ENCODE measurements at places on chromosomes 2 and 18. TPM values are rescaled to one million over a fixed set of nuclear protein-coding genes. Genes with fewer than 3 reads are reported as not detected.

LINC00305 gene
- not detected for total RNA-seq

RAB6C gene
- not detected for total RNA-seq

MAL gene
- 0.17 TPM for total RNA-seq

SKOR2 gene
- not detected for total RNA-seq

MC4R gene
- total RNA-seq, result not detected

KIF1A gene
- total RNA-seq, result under 0.01 TPM

NEU2 gene
- total RNA-seq, result not detected

PAX8 gene
- 0.43 TPM for total RNA-seq

MRPL53 gene
- total RNA-seq, result 68.4 TPM

TDRD15 gene
- not detected for total RNA-seq

WNT6 gene
- not detected for total RNA-seq
